LHCN-M2 (cell line): ENCODE measurements at places on chromosomes 2 and 18. TPM values are rescaled to one million over a fixed set of nuclear protein-coding genes. Genes with fewer than 3 reads are reported as not detected.

The AFF3 gene
- under 0.01 TPM in 1 of 2 replicates, not detected in the other for total RNA-seq

The DYNAP gene
- not detected in 2 replicates for total RNA-seq

The TRPM8 gene
- 0.80 and 0.90 TPM in 2 replicates for total RNA-seq

DNA sequence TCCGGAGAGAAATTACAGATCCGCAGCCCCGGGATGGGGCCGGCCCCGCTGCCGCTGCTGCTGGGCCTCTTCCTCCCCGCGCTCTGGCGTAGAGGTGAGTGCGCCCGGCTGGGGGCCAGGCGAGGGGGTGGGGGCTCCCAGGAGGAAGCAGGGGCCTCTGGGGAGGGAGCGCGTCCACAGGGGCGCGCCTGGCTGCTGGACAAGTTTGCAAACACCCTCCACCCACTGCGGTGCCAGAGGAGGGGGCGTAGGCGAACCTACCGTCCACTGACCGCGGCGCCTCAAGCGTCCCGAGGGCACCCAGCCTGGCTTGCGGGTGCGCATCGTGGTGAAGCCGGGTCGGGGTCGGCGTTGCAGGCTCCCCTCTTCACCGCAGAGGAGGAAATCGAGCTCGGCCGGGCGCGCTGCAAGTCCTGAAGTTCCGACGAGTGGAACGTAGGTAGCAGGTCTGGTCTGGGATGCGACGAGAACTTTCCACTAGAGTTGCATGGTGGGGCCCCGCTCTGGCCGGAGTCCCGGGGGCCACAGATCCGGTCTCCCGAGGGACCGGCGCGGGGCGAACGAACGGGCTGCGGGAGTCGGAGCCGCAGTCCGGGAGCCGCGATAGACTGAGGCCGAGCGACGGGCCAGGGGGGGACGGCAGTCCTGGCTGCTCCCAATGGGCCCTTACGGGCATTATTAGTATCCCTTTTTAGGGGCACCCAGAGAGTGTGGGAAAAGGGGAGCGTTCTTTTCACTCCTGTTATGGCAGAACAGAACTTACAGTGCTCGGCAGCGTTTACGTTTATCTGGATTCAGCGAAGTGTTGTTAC, 502 bp downstream of the MERTK start:
- DNase-seq = no peak

- DNase-seq = peak; percentile 74
These were observed 26.4 kb downstream of the SPEG start for GRCh38 chr2:219461047-219461514.

GRCh38 chr18:58615140-58616132, 13.5 kb downstream of the ALPK2 start:
- peak; percentile 74 for DNase-seq

DNA sequence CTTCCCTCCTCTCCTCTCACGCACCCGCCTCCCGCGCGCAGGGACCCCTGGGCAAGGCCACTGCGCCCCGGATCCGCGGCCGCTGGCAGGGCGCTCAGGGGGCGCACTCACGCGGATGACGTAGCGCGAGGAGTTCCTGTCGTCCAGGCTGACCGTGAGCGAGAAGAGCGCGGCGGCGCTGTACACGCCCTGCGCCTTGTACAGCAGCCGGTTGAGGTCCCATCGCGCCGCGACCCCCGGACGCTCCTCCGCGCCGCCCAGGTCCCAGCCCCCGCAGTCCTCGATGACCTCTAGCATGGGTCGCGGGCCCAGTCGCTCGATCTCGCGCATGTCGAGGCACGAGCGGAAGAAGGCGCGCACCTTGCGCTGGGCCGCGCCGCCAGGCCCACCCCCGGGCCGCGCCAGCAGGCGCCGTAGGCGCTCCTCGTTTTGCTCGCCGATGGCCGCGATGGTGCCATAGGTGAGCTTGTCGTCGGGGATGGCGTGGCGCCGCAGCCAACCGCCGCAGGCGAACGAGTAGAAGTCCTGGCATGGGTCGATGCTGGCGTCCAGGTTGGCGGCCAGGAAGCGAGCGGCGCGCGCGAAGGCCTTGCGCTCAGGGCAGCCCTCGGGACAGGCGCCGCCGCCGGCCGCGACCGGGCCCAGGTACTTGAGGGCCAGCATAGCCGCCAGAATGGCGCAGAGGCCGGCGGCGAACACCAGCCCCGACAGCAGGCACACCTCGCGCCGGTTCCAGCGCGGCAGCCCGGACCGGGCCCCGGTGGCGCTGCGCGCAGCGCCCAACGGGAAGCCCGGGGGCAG, 1.7 kb downstream of the ECEL1 start:
- DNase-seq = no peak

DNA sequence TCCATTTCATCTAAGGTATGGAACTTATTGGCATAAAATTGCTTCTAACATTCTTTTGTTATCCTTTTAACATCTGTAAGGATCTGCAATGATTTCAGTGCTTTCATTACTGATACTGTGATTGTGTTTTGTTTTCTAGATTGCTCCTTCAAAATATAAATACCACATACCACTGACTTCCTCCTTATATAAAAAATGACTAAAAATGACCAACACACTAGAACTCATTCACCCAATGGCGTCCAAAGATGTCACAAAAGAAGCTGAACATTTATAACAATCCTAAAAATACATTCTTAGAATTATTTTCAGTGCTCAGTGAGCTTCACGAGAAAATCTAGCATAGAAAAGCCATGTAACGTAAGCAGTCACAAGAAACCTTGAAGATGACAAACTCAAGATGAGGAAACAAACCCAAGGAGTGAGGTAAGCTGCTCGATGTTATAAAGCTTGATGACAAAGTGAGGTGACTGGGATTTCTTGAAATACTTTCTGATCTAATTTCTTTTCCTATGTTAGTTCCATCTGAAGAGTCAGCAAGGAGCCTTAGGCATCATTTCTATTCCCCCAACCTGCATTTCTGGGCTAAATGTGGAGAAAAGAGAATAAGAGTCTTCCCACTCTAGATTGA, 42.6 kb downstream of the PNO1 start:
- no peak for DNase-seq

GRCh38 chr2:1791006-1791605, 46.8 kb upstream of the PXDN start:
- no peak for DNase-seq

- no peak for DNase-seq
These were observed 52.3 kb upstream of the SCG2 start for GRCh38 chr2:223654384-223654915.

GRCh38 chr2:216082117-216082711, 495 bp downstream of the TMEM169 start:
- DNase-seq = peak; percentile 28

DNA sequence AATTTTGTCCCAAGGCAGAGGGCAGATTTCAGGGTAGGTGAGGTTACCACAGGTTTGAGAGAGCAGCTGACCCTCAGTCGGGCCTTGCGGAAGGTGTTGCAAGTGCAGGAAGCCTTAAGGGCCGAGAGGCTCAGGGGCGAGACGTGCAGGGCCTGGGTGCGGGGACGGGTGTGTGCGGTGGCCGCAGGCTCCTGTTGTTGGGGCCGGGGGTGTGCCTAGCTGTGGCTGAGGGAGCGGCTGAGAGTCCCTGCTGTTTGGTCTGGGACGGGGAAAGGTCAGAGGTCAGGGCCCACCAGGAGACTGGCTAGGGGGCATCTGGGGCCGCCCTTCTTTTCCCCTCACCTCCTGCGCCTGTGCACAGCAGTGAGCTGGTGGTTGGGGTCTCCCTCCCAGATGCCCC, 52.5 kb downstream of the NTSR2 start:
- DNase-seq = no peak

- DNase-seq = peak; percentile 89
These were observed at the start of gene SPTBN1 for GRCh38 chr2:54455563-54456361. Gene SPTBN1 (plus strand): TSS chr2:54456327. CDS start chr2:54526419, 70,092 bp downstream.

DNA sequence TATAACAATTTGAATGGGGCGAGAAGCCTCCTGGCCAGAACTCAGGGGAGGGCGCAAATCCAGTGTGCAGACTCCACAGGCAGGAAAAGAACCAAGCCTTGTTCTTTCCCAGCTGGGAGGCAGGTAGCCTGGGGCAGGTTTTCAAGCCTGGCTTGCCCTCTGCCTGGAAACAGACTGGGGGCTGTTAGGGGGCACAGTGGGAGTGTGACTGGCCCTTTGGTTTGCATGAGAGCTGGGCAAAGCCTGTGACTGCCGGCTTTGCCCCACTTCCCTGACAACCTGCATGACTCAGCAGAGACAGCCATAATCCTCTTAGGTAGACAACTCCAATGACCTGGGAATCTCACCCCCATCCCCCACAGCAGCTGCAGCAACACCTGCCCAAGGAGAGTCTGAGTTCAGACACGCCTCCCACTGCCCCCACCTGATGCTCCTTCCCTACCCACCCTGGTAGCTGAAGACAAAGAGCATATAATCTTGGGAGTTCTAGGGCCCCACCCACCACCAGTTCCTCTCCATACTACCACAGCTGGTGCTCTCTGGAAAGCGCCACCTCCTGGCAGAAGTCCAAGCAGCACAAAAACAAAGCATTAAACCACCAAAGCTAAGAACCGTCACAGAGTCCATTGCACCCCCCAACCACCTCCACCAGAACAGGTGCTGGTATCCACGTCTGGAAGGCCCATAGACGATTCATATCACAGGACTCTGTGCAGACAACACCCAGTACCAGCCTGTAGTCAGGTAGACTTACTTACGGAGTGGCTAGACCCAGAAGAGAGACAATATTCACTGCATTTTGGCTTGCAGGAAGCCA, 402.5 kb downstream of the STK39 start:
- no peak for DNase-seq

- DNase-seq = no peak
These were observed 205.9 kb downstream of the MYO1B start for GRCh38 chr2:191451116-191451515.

DNA sequence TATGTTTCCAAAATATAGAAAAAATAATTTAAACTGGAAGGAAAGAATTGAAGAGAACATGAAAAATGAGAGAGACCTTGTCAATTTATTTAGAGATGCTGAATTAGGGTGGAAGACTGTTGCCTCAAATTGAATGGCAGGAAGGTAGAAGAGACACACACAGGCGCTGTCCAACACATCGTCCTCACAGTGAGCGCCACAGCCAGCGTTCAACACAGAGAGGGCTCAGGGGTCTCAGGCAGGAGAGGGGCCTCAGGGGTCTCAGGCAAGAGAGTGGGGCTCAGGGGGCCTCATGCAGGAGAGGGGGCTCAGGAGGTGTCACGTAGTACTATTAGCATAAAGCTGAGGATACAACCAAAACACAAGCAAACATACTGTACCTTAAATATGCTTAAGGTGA, 65.7 kb downstream of the TMEM18 start:
- no peak for DNase-seq

GRCh38 chr18:1499265-1499664, 594.6 kb downstream of the ADCYAP1 start:
- DNase-seq = no peak
